ENCODE measurements at places on chromosomes 16 and 17. TPM values are rescaled to one million over a fixed set of nuclear protein-coding genes. Genes with fewer than 3 reads are reported as not detected.
A peak's percentile ranks its signal among the peaks of the same experiment; 100 is the strongest.

- peaks cover 32% of the 10 kb centered on the region for H3K36me3 ChIP-seq
- H3K27ac ChIP-seq = no peak overlapping the region
- no peaks in the 10 kb centered on the region for H3K27me3 ChIP-seq
These were observed 81.5 kb downstream of the TUBD1 start for GRCh38 chr17:59811209-59811608.

DNA sequence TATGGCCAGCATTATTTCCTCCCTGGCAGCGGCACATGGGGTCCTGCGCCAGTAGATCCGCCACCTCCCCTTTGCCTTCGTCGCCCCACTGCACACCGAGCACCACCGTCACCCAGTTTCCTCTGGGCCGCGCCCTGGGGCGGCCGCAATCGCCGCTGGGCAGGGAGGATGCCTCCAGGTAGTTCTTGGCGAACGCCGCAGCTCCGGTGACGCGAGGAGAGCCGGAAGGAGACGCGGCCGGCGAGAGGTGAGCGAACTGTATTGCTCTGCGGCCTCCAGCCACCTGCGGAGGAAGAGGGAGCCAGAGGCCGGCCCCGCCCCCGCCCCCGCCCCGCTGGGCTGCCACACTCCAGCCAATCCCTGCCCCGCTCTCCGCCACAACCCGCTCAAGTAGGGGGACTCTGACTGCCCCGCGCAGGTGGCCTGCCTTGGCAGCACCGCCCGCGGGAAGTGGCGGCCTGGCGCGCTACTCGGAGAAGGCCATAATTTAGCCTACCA, 11.8 kb upstream of the SLFN13 start:
- no peak overlapping the region for H3K27ac ChIP-seq
- no peaks in the 10 kb centered on the region for H3K4me1 ChIP-seq
- H3K4me3 ChIP-seq = peak overlapping the region; percentile 67
- H3K27me3 ChIP-seq = peaks cover 12% of the 10 kb centered on the region
- no peaks in the 10 kb centered on the region for H3K36me3 ChIP-seq

DNA sequence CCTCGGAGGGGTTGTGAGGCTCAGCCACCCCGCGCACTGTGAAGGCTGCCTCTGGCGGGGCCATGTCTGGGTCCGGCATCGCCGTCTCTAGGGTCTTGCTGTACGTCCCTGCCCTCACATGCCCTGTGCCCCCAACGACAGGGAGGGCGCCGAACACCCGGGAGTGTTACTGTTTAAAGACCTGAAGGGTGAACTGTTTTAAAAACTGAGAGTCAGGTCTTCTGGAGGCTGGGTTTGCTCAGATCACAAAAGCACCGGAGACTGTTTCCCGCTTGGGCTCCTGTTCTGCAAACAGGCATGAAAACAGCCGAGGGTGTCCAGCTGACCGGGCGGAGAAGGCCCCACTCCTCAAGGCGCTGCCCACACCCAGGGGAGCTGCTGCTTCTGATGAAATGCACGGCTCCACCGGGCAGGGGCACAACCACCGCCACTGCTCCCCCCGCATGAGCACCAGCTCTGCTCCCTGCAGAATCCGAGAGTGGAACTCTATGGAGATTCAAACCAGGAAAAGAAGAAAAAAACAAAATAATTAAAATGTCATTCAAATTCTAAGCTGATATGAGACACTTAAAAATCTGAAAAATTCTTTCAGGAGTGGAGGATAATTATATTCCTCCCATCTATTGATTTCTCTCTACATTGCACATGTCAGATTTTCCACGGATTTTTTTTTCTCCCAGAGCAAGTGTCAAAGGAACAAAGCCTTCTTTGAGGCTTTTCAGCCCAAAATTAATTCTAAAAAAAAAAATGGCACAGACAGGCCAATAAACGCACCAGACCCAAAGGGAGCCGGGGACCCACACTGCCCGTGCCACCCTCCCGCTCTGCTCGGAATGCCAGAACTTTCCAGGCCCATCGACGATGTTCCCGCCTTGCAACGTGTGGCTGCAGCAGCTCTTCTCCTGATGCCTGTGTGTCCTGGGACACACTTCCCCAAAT, 74.3 kb downstream of the LMF1 start:
- no peak overlapping the region for H3K4me3 ChIP-seq
- no peak for DNase-seq
- H3K36me3 ChIP-seq = no peaks in the 10 kb centered on the region

GRCh38 chr16:2778630-2778958, 1.5 kb upstream of the ELOB start:
- no peak for DNase-seq
- H3K4me1 ChIP-seq = peaks cover 3% of the 10 kb centered on the region
- H3K27me3 ChIP-seq = no peaks in the 10 kb centered on the region
- H3K27ac ChIP-seq = no peak overlapping the region
- peak overlapping the region; percentile 87 for H3K4me3 ChIP-seq
- peaks cover 17% of the 10 kb centered on the region for H3K36me3 ChIP-seq

DNA sequence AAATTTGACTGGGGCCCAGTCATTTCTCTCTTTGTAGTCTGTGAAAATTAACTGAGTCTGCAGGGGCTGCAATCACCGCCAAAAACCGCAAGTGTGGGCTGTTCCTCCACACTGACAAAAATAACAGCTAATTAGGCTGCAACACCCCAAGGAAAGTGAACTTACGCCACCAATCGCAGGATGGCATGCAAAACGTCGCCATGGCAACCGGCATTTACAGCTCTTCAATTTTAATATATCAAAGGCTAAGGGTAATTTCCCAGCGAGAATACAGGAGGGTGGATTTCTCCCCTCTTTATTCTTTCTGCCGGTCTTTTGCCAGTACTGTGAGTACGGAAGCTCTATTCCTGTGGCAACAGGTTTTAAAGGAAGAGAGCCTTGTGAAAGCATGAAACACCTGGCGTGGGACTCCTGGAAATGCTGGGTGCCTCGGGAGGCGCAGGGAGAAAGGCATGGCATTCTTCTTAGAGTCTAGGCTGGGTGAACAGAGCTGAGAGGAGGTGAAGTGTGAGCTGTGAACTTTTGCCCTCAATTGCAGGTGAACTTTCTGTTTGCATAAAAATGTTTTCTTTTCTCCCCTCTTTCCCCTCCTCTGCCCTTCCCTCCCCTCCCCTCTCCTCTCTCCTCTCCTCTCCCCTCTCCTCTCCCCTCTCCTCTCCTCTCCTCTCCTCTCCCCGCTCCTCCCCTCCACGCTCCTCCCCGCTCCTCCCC, 399.7 kb downstream of the XYLT1 start:
- H3K27ac ChIP-seq = peak overlapping the region; percentile 71
- no peaks in the 10 kb centered on the region for H3K36me3 ChIP-seq
- no peak overlapping the region for H3K4me3 ChIP-seq
- DNase-seq = peak; percentile 50

CD300E gene
- 1.5 TPM for total RNA-seq

MPDU1 gene
- 56.6 TPM for total RNA-seq

- DNase-seq = no peak
- H3K4me1 ChIP-seq = no peaks in the 10 kb centered on the region
- no peaks in the 10 kb centered on the region for H3K36me3 ChIP-seq
- H3K27ac ChIP-seq = no peak overlapping the region
These were observed 98.9 kb upstream of the DYNLRB2 start for GRCh38 chr16:80441935-80442334.

GRCh38 chr17:46100590-46100989, 92.6 kb downstream of the KANSL1 start:
- DNase-seq = no peak
- H3K27ac ChIP-seq = no peak overlapping the region
- no peaks in the 10 kb centered on the region for H3K4me1 ChIP-seq
- H3K36me3 ChIP-seq = peaks cover 10% of the 10 kb centered on the region
- no peak overlapping the region for H3K4me3 ChIP-seq

- no peak overlapping the region for H3K27ac ChIP-seq
- no peaks in the 10 kb centered on the region for H3K27me3 ChIP-seq
- no peak for DNase-seq
- H3K36me3 ChIP-seq = peaks cover 29% of the 10 kb centered on the region
These were observed 36.6 kb downstream of the UBE2G1 start for GRCh38 chr17:4329838-4330237.

GRCh38 chr16:80954985-80955384, 51.7 kb downstream of the CMC2 start:
- no peak for DNase-seq
- no peaks in the 10 kb centered on the region for H3K4me1 ChIP-seq
- no peak overlapping the region for H3K27ac ChIP-seq
- H3K27me3 ChIP-seq = no peaks in the 10 kb centered on the region
- H3K36me3 ChIP-seq = no peaks in the 10 kb centered on the region

GNG13 gene
- not detected for total RNA-seq

- H3K4me1 ChIP-seq = peaks cover 17% of the 10 kb centered on the region
- H3K4me3 ChIP-seq = peak within 1 kb of the TSS; percentile 80
- DNase-seq = peak; percentile 90
- no peaks in the 10 kb centered on the region for H3K36me3 ChIP-seq
- peaks cover 21% of the 10 kb centered on the region for H3K27me3 ChIP-seq
These were observed at the start of gene GLIS2 for GRCh38 chr16:4315186-4316107. Gene GLIS2 (plus strand): TSS chr16:4316067. CDS start chr16:4332281, 16,214 bp downstream.

TBC1D3B gene
- total RNA-seq = 13.9 TPM

HOXB3 gene
- not detected for total RNA-seq

GRCh38 chr16:52548261-52549010, 1.5 kb upstream of the TOX3 start:
- no peak overlapping the region for H3K27ac ChIP-seq
- H3K27me3 ChIP-seq = peaks cover 32% of the 10 kb centered on the region
- H3K4me3 ChIP-seq = no peak overlapping the region
- H3K36me3 ChIP-seq = no peaks in the 10 kb centered on the region
- H3K4me1 ChIP-seq = peaks cover 12% of the 10 kb centered on the region

PIRT gene
- total RNA-seq = not detected

- H3K27me3 ChIP-seq = no peaks in the 10 kb centered on the region
- peak overlapping the region; percentile 74 for H3K4me3 ChIP-seq
- DNase-seq = peak; percentile 91
- peaks cover 25% of the 10 kb centered on the region for H3K4me1 ChIP-seq
- H3K36me3 ChIP-seq = peaks cover 4% of the 10 kb centered on the region
- H3K27ac ChIP-seq = peak overlapping the region; percentile 91
These were observed 159.4 kb upstream of the CHMP6 start for GRCh38 chr17:80832266-80832676.

MATCAP1 gene
- 91.2 TPM for total RNA-seq

GRCh38 chr17:55224746-55225145, 40.0 kb upstream of the HLF start:
- H3K4me3 ChIP-seq = no peak overlapping the region
- no peak overlapping the region for H3K27ac ChIP-seq
- no peaks in the 10 kb centered on the region for H3K36me3 ChIP-seq
- H3K4me1 ChIP-seq = no peaks in the 10 kb centered on the region
- peaks cover 5% of the 10 kb centered on the region for H3K27me3 ChIP-seq

DNA sequence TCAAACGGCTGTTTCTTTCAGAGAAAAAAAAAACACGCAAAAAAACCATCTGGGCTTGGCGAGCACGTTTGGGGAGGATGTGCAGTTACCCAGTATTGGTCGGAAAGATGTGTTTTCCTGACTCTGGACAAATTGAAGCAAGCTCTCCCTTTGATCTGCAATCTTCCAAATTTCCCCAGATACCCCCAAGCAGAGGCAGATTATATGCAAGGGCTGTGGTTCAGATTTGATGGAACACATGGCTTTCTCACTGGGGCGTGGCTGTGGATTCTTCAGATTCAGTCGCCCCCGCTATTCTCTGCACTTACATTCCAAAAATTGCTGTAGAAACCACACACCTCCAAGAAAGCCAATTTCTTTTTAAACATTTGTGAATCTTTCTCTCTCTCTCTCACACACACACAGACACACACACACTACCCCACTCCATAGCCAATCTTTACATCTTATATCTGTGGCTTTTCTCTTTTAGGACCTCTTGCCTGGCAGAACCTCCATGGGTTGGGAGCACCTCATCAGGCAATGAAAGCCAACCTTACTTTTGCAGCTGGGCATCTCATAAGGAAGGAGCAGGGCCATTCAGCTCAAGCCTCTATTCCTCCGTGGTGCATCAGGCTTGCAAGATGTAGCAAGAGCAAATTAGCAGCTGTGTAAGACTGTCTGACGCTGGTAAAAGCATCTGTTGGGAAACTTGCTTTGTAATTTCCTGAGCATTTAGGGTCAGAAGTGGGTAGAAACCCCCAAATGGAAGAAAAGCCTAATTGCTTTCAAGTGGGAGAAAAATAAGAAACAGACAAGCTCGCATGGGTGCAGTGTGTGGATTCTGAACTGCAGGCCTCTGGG, 103.9 kb upstream of the FAM20A start:
- H3K4me3 ChIP-seq = no peak overlapping the region
- H3K27me3 ChIP-seq = no peaks in the 10 kb centered on the region
- H3K4me1 ChIP-seq = peaks cover 13% of the 10 kb centered on the region
- DNase-seq = no peak
- H3K27ac ChIP-seq = no peak overlapping the region
- H3K36me3 ChIP-seq = no peaks in the 10 kb centered on the region
